ENCODE measurements at places on chromosomes 12 and 14.
A peak's percentile ranks its signal among the peaks of the same experiment; 100 is the strongest.

- no peak for DNase-seq
Observed at GRCh38 chr14:105865904-105866840, 339.8 kb downstream of the TMEM121 start.

GRCh38 chr12:11998944-11999315 is 71.8 kb upstream of the BCL2L14 start:
- DNase-seq = no peak

DNA sequence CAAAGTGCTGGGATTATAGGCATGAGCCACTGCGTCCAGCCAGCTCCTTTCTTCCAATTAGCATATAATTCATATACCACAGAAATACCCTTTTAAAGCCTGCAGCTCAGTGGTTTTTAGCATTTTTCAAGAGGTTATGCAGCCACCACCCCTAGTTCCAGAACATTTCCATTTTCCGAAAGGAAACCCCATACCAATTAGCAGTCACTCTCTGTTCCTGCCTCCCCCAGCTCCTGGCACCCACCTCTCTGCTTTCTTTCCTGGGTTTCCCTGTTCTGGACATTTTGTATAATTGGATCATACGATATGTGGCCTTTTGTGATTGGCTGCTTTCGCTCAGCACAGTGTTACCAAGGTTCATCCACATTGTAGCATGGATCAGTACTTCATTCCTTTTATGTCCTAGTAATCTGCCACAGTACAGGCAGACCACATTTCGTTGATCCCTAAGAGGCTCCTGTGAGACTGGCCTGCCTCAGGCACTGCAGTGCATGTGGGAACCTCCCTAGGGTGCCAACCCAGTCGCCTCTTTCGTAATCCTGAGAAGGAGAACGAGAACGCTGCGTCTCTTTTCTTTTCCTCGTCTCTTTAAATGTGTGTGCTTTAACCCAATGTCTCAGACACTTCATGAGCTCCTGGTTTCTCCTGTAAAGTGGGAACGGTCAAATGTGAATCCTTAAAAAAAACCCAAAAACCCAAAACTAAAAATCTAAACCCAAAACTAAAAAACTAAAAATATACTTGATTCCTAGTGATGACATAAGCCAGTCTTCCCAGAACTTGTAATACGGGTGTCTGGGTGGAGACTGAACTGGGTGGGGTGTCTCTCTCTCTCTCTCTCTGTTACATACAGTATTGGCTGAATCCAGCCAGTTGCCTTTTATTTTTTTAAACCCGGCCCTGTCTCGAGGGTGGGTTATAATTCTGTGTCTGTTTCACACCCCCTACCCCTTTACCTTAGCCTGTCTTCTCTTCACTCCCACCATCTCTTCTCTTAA is 14.7 kb downstream of the AACS start:
- peak; percentile 47 for DNase-seq

GRCh38 chr12:22800332-22800731 is 175.4 kb downstream of the ETNK1 start:
- DNase-seq = no peak

DNA sequence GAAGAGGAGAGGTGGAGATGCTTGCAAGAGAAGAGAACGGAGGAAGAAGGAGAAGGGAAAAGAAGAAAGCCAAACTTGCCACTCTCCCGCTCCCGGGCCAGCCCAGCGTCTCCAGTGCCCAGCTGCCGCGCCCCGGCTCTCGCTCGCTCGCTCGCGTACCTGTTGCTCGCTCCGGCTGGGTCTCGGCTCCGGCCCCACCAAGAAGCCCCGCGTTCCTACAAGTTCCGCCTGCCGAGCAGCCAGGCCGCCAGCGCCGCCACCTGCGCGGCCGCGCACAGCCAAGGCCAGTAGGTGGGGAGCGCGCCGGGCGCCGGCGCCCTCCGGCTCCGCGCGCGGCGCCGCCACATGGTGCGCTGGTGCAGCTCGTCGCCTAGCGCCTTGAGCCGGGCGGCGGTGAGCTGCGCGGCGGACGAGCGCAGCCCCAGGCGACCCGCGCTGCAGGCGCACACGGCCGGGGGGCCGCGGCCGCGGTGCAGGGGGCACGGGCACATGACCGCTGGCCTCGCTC is 370 bp downstream of the HRK start:
- DNase-seq = peak; percentile 63

- no peak for DNase-seq
Observed at GRCh38 chr12:13509740-13510139, 313.2 kb downstream of the EMP1 start.

- no peak for DNase-seq
Observed at GRCh38 chr14:99183311-99183710, 88.7 kb downstream of the BCL11B start.

- DNase-seq = no peak
Observed at GRCh38 chr14:55434805-55435174, 5.6 kb downstream of the TBPL2 start.

DNA sequence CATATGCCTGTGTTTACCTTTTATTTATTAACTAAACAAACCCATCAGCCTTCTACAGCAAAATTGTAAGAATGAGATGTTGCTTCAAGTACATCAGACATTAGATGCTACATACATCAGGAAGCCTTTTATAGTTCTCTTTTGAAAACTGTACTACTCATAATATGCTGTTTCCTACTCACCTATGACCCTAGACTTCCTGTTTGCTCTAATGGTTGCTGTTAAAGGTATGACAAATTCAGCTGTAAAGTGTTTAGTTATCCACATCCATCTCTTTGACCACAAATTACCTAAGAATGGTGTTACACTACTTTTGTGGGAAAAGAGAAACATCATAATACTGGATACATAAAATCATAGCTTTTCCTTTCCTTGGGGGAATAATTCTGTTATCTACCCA is 220.0 kb downstream of the RAD51B start:
- DNase-seq = no peak

- no peak for DNase-seq
Observed at GRCh38 chr14:100866666-100867630, 36.6 kb downstream of the RTL1 start.

DNA sequence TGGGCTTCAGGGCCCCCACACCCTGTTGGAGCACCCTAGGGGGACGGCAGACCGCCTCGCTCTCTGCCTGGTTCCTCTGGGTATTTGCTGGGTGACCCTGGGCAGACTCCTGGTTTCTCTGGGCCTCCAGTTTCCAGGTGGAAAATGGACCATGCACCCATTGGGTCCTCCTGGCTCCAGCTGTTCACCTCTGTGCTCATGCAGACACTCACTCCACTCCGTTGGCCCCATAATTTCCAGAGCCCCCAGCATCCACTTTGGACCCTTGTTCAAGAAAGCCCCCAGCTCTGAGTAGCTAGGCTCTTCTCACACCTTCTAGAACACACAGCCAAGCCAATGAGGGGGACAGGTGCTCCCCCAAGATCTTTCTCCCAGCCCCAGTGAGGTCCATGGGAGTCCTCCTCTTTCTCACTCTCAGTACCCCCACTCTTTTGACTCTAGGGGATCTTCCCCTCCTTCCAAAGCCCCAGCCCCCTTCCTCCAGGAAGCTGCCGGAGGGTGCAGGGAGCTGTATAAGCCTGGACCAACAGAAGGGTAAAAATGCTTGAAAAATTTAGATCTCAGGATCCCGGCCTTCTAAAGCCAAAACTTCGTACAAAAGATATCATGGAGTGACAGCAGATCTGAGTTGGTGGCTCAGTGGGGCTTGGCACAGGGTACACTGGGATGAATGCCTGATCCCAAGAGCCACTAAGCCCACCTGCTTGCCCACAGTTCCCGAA is 174.8 kb upstream of the RTL1 start:
- DNase-seq = no peak

DNA sequence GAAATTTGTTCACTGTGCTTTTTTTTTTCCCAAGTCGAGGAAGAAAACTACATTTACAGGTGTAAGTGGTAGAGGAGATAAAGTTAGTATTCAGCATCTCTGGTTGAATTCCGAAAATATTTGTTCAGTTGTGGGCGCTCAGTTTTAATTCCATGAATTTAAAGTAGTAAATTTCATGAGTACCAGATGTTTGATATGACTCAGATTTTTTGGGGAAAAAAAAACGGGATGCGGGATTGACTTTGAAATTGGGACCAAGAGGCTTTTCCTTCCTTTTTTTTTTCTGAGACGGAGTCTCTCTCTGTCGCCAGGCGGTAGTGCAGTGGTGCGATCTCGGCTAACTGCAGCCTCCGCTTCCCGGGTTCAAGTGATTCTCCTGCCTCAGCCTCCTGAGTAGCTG is 1.6 kb downstream of the TULP3 start:
- DNase-seq = no peak

DNA sequence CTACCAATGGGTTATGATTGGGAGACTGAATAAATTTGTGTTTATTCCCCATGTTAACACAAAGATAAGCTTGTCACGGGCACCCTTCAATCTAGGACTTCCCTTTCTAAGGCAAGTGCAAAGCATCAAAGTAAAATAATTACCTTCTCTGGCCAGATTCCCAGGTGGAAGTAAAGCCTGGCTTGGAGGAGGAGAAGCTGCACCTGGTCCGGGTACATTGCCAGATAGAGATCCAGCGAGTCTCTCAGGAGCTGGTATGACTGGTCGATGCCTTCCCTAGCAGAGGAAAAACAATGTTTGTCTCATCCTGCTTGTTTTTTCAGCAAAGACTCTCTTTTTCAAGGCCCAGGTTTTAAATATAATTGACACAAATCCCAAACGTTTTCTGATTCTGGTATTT is 24.9 kb downstream of the FBXO21 start:
- DNase-seq = no peak

DNA sequence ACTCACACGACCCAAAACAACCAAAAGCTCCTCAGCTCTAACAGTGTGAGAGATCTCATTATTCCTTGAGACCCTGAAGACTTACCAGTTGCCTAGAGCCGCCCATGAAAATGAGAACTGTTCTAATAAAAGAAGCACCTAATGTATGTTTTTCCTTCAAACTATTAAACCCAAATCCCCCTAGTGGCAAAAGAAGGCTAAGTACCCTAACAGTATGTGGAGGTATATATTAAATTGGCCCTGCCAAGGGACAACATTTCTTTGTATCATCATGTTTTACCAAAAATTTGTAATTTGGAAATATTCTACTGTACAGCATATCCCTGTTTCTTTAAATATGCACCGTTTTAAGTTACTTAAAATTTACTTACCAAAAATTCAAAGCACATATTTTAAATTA is 38.0 kb upstream of the PPFIA2 start:
- DNase-seq = no peak

DNA sequence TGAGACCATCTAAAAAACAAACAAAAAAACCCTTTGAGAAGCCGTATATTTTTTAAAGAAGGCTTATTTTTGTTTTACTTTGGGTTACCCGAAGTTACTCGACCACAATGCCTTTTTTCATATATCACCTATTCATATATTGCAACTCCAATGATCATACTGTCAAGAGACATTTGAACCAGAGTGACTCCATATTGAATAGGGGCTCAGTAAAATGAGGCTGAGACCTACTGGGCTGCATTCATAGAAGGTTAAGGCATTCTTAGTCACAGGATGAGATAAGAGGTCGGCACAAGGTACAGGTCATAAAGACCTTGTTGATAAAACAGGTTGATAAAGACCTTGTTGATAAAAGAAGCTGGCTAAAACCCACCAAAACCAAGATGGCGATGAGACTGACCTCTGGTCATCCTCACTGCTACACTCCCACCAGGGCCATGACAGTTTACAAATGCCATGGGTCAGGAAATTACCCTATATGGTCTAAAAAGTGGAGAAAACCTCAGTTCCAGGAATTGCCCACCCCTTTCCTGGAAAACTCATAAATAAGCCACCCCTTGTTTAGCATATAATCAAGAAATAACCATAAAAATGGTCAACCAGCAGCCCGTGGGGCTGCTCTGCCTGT is 50.0 kb upstream of the PKP2 start:
- DNase-seq = no peak

DNA sequence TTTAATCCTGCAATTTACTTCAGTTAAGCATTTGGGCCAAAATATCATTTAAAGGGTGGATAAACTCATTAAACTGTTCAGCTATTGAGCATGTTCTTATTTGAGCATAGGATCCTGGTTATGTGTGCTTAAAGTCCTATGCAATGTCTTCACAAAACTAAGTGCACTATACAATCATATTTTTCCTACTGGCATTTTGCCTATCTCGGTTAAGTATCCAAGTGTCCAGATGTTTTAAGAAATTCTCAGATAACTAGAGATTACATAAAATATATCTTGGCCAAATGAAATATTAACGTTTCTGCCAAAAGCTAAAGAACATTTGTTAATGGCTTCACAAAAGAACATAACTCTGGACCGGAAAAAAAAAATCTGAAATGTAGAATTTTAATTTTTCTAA is 250.8 kb upstream of the LRFN5 start:
- no peak for DNase-seq

DNA sequence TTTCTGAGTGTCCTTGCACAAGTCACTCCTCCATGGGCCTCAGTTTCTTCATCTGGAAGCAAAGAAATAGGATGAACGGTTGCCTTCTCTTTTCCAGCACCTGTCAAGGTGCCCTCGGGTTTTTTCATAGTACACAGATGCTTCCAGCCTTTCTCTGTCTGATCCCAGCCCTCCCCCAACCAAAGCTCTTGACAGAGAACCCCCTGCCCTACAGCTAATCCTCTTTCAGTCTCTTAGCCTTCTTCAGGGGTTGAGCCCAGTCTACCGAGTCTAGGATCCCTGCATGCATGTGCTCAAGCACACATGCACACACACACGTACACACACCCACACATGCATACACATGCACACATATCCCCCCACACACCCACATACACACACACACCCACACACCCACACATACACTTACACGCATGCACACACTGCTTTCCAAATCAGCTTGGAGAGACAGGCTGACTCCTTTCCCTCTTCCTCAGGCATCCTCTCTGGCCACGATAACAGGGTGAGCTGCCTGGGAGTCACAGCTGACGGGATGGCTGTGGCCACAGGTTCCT is 4.7 kb downstream of the CDCA3 start:
- DNase-seq = no peak

DNA sequence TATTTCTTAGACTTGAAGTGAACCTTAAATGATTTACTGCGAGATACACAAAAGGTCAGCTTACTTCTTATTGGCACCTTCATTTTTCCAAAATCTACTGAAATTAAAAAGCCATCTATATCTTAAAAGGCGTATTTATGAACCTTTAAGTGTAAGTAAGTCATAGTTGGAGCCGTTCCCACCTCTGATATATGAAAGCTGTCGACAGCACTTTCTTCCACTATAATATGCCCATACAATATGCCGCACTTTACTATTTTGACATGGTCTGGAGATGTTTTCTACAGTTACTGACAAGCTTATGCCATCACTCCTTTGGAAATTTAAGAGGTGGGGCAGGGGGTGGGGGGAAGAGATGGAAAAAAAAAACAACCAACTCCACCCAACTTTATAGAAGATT is 155.3 kb downstream of the PHETA1 start:
- no peak for DNase-seq

DNA sequence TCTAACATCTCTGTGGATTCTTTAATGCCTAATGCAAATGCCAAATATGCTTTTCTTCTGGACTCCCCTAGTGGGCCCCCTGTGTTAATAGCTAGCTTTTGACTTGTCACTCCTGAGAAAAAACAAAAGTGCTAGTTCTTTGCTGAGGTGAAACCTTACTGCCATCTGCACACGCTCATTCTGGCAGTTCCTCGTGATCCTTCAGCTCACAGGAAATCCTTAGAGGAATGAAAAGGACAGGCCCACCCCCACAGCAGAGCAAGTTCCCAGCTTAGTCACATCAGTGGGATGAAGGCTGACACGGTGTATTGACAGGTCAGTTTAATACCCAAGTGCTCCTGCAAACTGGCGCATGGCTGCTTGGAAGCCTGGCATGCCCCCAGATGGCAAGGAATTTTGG is 165.1 kb upstream of the ATP2B1 start:
- no peak for DNase-seq

Measured in NCI-H2107 (cell line).